Activated T-cell treated with anti-CD3 and anti-CD28 coated beads for 48 hours (primary cell): ENCODE measurements at places on chromosomes 16 and 17.

- DNase-seq: no peak
Measured at GRCh38 chr16:25148568-25149215, 37.1 kb downstream of the LCMT1 start.

DNA sequence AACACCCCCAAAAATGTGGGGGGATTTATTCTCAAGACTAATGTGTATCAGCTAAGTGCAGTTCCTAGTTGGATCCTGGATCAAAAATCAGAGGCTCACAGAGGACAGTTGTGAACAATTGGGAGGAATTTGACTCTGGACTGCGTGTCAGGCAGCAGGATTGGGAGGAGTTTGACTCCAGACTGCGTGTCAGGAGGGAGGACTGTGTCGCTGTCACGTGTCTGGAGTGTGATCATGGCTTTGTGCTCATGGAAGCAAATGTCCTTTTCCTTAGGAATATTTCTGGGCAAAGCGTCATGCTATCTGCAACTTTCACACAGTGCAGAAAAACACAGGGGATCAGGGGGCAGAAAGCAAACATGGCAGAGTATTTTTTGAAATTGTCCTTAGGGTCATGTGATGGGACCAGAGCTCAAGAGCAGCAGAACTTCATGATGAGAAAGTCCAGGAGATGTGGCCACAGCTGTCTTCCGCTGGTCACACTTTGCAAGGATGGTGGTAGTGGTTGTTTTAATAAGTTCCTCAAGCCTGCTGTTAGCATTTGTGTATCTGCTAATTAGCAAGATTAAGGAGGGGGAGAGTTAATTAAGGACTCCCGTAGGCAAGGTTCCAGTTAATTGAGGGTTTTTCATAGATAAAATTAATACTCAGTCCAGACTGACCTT lies 122.0 kb upstream of the CHMP6 start:
- DNase-seq: no peak

GRCh38 chr16:23296994-23297393 lies 5.1 kb upstream of the SCNN1B start:
- DNase-seq: peak; percentile 3

- no peak for DNase-seq
Measured at GRCh38 chr17:39651923-39652586, 13.1 kb upstream of the TCAP start.

DNA sequence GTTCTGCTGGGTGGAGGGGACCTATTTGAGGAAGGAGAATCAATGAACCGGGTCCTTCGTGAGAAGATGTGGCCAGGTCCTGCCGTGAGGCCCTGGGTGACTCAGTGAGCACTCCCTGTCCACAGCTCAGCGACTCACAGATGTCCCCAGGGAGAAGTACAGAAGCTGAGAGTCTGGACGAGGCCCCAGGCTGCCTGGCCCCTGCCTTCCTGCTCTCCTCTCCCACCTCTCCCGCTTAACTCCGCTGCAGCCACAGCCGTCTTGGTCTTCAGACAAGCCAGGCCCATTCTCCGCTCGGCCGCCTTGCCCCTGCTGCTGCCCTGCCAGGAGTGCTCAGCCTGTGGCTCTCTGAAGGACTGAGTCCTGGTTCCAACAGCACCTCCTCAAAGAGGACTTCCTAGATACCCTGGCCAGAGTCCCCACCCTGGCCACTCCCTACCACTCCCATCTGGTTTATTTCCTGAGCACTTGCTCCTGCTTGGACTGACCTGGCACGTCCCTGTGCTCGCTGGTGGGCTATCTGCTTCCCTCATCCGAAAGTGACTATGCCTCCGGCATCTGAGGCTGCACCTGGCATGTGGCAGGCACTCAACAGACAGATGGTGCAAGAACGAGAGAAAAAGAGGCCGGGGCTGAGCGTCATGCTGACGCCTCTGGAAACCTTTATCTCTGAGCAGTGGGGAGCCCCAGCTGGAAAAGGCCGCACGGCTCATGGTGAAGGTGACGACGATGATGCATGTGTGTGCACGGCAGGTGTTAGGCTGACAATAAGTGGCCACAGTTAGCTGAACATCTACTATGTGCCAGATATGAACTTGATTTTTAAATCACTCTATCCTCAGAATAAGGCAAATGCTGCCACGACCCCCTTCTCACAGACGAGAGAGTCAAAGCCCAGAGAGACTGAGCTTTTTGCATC lies 9.2 kb upstream of the TNFRSF13B start:
- DNase-seq: no peak

DNA sequence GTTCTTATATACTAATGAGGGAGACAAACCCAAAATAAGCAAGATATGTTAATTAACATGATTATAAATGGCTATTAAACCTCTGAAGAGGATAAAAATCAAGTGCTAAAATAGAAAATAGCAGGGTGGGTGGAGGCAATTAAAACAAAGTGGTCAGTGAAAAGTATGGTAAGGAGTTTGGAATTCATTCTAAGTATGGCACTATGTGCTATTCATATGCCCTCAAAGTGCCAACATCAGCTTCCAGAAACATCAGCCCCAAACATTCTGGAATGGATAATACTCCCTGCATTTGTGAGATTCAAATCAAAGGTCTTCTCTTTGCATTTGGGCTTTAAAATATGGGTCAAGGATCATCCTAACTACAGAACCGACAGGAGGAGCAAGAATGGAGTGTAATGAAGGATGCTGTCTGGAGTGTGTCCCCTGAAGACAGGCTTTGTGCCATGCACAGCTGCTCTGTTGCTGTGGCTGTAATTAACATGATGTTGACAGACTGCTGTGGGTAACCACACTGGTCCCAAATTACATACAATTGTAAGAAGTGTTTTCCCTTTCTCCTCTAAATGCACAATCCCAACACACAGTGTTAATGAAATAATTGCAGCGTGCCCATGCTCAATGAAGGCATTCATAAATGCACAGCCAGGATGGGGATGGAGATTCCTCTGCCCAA lies 93.1 kb downstream of the VAT1L start:
- DNase-seq: no peak

GRCh38 chr17:38430822-38431221 lies 2.6 kb downstream of the ARHGAP23 start:
- DNase-seq: no peak

DNA sequence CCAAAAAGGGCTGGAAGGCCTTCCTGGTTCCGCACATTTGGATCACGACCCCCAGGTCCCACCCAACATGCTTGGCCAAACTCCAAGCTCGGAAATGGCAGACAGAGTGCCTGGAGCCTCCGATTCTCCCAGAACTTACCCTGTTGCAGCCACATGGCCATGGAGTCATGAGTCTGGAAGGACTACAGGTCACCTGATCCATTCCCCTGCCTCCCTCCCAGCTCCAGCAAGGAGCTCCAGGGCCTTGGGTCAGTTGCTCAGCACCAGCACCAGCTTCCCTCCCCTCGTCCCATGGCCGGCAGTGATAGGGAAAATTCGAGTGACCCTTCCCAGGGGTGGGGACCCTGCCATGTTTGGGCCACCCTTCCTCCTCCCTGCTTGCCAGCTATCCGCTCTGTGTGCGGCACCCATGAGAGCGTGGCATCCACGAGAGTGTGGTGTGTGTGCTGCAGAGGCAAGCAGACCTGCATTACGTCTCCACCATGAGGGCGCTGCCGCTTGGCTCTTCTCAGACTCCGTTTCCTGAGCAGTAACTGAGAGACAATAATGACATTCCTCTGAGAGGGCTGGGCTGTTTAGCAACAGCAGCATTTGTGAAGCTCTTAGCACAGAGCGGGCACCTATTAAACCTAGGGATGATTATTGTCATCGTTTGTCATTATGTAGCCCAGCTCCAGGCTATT lies 21.3 kb upstream of the RPL38 start:
- DNase-seq: no peak

DNA sequence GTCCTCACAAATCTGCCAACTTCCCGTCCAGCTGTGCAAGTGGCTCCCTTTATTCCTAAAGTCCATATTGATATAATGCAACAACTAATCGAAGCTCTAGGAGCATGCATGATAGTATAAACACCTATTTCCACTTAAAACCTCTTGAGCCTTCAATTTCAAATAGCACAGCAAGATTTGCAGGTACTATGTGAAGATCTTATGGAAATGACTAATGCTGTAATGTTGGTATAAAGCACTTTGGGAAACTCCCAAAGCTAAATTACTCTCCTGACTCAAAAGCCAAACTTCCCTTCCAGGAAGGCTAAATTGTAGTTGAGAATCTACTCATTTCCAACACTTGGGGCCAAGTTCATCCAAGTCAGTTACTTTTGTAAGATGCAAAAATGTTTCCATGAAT lies 287.6 kb upstream of the CDH11 start:
- DNase-seq: no peak

- DNase-seq: no peak
Measured at GRCh38 chr16:11004973-11005610, 60.7 kb downstream of the CLEC16A start.

- DNase-seq: no peak
Measured at GRCh38 chr16:88870608-88871348, 4.3 kb upstream of the PABPN1L start.

GRCh38 chr16:88428156-88428555 lies 24.9 kb upstream of the ZFPM1 start:
- DNase-seq: no peak

DNA sequence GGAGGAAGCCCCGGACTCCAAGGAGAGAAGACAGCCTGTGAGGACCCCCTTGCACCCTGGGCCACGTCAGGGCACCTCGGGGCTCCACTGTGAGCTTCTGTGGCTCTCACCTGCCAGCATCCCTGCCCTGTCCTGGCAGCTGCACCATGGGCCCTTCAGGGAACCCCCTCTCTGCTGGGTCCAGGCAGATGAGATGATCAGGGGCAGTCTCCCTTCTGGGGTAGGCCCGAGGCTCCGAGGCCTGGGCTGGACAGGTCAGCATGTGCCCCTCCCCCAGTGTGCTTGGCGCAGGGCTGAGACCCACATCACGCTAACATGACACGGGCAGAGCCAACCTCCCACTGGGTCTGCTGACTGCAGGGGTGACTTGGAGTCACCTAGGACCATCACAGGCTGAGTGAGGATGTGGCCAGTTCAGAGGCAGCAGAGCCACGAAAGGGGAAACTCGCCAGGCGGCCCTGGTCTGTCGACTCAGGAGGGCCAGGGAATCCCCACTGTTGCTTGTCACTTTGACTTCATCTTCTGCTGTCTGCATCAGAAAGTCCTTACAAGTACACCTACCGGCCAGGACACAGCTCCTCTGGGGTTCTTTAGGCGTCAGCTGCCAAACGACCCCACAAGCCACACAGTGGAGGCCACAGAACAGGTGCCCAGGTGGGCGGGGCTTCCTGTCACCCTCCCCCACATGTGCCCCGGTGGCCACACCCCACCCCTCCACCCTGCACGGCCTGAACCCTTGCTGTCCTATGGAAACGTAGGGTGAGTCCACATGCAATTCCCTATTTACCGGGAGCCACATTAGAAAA lies 2.2 kb downstream of the GALNS start:
- DNase-seq: no peak

GRCh38 chr17:55383771-55384642 lies 37.6 kb downstream of the MMD start:
- DNase-seq: no peak

GRCh38 chr17:67377488-67378453 lies 690 bp downstream of the PITPNC1 start:
- DNase-seq: peak; percentile 47

DNA sequence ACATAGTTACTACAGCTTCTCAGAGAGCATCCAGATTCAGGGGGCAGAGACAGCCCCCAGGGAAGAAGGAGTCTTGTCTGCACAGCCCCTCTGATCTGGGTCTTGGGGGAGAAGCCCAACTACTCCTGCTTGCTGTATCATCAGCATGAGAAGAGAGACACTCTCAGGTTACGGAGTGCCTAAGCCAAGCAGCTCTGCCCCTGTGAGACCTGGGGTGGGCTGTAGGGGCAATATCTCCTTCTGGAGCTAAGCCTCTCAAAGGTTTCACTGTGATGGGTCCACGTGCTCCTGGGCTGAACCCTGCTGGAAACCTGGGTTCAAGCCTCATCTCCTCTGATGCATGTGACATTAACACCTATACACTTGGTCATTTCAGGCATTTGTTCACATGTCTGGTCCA lies 123.2 kb downstream of the CPPED1 start:
- no peak for DNase-seq

DNA sequence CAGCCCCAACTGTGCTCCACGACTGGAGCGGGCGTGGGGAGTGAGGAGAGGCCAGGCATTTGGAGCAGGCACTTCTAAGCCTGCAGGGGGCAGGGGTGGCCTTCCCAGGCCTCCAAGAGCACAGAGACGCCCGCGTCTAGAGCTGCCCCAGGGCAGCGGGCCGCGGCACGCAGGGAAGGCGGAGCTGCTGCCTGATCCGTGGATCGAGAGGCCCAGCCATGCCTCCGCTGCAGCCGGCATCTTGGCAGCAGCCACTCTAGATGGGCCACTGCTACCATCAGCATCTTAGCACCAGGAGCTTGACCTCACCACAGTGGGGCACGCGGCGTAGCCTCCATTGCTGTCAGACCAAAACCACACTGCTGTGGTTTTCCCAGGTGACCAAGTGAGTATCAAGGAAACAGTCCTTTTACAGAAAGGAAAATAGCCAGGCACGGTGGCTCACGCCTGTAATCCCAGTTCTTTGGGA lies 20.4 kb upstream of the WDR45B start:
- DNase-seq: peak; percentile 53

DNA sequence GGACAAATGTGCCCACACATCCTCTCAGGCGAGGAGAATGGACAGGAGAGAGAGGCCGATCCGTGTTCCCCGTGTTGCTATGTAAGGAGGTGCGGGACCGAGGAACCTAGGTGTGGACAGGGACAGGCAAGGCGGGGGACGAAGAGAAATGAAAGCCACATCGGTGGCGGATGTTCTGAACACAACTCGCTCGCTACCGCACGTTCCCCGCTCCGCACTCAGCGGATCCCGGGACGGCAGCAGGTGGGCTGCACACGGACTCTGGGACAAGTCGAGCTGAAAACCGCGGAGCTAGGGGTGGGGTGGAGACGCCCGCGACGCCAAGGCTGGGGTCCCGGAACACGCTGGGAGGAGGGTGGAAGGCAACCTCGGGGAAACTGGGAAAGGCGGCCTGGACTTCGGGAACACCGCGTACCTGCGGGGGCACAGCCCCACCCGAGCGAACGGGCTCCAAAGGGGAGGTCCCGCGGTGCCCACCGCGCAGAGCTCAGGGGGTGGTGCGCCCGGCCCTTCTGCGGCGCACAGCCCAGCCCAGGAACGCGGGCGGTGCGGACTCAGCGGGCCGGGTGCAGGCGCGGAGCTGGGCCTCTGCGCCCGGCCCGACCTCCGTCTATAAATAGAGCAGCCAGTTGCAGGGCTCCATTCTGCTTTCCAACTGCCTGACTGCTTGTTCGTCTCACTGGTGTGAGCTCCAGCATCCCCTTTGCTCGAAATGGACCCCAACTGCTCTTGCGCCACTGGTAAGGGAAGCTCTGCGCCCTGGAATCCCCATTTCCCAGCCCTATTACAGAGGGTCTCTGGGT lies at the start of gene MT1E:
MT1E (plus strand) TSS at position 642 of the 803 bp plus-strand sequence; CDS start at position 713, 71 bp downstream.
- DNase-seq: peak; percentile 74

DNA sequence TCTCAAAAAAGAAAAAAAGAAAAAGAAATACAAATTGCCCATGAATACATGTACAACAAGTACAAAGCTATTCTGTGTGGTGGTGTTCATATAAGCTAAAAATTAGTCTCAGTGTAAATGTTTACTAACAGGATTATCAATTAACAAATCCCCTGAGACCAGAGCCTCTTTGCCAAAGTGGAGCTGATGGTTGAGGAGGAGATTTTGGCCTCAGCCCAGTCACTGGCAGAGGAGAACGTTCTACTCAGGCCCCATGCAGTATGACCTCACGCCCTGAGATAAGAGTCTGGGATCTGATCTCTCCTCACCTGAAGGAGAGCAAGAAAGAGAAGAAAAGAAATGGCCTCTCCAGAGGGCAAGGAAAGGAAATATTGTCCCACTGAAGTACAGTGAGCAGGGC lies 35.5 kb upstream of the NOL11 start:
- no peak for DNase-seq

- DNase-seq: no peak
Measured at GRCh38 chr17:71068408-71068750, 899.0 kb downstream of the KCNJ2 start.
